ENCODE measurements at places on chromosomes 6 and 20.

- DNase-seq, result no peak
These were observed 148.6 kb downstream of the DHX35 start for GRCh38 chr20:39110819-39111136.

DNA sequence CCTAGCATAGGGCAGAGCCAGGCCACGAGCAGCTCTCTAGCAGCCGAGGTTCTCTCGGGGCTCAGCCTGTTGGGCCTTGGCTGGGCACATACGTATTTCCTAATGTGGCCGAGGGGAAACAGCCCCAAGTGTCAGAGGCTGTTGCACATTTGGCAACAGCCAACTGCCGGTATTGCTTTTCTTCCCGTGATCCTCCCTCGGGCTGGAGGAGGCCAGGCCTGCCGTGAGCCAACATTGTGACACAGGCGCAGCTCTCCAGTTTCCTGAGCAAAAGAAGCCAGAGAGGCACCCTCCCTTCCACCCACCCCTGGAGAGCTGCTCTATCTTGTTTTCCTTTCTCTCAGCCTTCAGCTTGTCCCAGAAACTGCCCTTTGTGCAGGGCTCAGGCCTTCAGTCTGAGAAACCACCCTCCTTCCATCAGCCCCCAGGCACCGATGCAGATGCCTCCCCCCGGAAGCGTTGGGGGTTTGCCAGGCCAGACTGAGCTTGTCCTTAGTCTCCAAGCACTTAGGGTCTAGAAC, 5.1 kb upstream of the BPI start:
- no peak for DNase-seq

DNA sequence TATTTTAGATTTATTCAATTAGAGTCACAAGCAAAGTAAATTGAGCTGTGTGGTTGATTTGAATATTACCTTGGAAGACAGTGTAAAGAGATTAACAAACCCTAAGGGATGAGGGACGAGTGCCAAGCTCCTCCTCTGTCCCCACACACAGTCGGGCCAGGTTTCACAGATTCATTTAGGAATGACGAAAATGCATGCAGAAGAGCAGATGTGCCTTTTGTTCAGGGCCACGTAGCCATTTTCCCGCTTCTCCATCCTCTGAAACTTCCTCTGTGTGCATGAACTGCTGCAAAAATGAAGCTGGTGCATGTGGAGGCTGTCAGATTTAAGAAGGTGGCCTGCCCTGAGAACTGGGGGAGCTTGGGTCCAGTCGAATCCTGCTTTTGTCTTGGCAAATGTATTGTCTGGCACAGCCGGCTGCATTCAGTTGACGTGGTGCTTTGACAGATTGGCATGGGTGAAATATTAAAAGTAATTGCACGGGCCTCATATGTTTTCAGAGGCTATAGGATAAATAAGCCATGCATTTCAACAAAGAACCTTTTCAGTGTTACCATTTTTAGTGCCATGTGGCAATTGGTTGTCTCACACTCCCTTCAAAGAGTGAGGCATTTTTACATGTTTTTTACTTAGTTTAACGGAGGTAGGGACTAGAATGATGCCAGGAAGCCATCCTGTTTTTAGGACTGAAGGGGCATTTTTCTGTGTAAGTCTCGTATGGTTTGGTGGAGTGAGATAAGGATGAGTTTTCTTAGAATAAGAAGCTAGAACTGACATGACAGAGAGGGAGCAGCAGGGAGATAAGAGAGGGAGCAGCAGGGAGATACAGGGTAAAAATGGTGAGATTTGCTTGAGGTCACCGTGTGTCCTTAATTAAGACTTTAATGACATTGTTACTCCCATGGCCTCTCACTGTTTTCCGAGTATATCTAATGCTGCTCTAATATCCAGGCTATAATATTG, 361.1 kb downstream of the NRN1 start:
- DNase-seq, result no peak

DNA sequence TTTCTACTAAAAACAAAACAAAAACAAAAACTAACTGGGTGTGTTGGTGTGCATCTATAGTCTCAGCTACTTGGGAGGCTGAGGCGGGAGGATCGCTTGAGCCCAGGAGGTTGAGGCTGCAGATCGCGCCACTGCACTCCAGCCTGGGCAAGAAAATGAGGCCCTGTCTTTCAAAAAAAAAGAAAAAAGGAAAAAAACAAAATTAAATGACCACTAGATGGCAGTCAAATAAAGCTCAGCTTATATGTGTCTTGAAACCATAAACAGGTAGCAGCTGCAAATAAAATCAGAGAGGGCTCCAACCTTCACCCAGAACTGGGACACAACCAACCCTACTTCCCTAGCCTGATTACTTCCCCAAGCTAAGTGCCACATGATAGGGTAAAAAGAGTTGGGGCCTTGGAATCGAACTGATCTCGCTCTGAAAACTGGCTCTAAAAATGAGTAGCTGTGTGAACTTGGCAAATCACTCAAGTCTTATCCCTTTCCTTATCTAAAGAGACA, 67.1 kb upstream of the ADGRF4 start:
- no peak for DNase-seq

- no peak for DNase-seq
These were observed 21.0 kb downstream of the C6orf89 start for GRCh38 chr6:36906539-36907325.

DNA sequence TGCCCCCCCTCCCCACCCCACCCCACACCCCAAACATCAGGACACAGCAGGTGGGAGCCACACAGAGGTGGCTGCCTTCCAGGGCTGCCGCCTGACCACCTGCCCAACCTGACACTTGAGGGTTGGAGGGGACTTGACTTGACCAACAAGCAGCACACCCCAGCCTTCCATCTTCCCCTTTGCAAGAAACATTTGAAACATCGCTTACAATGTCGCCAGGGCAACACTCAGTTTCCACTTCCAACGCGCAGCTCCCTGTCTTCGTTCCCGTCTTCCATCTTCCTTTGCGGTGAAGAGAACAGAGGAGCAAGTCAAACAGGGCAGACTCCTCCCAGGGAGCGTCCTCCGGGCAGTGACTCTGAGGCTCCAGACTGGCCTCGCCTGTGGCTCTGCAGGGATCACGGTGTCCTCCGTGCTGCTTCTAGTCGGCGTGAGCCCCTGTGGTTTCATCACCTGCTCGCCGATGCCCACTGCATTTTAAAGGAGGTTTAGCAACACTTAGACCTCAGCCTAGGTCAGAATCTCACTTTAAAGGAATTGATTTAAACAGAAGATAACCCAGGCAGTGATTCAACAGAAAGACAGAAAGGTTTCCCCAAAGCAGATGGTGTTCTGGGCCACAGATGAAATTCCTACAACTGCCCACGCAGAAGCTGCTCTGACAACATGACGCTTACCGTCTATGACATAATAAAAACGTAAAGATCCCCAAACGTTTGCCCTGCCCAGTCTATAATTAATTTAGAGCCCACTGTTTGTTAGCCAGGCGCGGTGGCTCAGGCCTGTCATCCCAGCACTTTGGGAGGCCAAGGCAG, 130.8 kb downstream of the TAF4 start:
- no peak for DNase-seq

All from T follicular helper cell (primary cell).